ENCODE measurements at places on chromosomes 7 and 10. TPM values are rescaled to one million over a fixed set of nuclear protein-coding genes. Genes with fewer than 3 reads are reported as not detected.

DNA sequence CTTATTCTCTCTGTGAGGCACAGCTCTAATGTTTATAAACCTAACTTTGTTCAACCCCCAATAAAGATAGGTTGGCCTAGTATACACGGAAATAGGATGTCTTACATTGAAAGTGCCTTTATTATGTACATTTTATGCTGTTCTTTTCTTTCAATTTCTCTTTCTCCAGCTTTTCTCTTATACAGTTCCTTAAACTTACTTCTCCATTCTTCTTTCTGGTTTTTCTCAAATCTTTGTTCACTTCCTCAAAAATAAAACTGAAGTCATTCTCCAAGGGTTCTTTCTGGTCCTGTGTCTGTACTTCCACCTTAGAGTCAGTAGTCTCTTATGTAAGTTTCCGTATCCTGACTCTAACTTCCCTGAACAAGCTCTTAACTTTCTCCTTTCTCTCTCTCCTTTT lies 29.2 kb upstream of the NAMPT start:
- no peak for DNase-seq

GRCh38 chr10:70565556-70566514 lies 36.7 kb downstream of the PRF1 start:
- DNase-seq = no peak

GRCh38 chr10:24465891-24466818 lies 257.2 kb downstream of the KIAA1217 start:
- no peak for DNase-seq

- DNase-seq = no peak
Observed at GRCh38 chr7:150385302-150385723, 6.2 kb downstream of the ZNF775 start.

GRCh38 chr7:127650847-127651555 lies 993 bp upstream of the SND1 start:
- DNase-seq = peak; percentile 7

DNA sequence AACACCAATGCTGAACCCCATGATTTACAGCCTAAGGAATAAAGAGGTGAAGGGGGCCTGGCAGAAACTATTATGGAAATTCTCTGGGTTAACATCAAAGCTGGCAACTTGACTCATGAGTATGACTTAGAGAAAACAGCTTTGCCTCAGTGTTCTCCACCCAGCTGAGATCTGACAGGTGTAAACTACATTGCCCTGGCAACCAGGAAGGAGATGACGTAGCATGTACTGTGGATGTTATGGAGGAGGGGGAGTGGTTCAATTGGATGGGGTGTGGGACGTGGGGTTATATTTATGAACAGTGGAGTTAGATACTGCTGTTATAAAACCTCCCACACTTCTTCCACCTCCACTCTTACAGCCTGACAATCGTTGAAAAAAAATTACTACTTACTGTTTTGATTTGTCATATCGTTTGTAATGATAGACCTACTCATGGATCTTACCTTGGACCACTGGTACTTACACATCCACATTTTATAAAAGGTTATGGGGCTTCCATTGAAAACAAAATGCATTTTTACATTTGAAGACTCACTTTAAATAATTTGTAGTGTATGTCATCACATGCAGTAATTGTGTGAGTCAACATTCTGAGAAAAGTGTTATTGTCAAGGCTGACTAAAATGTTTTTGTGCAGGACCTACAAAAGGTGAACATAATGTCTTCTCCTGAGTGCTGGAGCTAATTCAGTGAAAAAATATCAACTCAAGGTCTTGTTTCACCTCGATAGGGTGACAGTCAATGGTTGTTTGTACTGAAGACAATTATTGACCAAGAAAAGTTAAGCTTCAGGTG lies 6.4 kb downstream of the OR2F1 start:
- no peak for DNase-seq

DNA sequence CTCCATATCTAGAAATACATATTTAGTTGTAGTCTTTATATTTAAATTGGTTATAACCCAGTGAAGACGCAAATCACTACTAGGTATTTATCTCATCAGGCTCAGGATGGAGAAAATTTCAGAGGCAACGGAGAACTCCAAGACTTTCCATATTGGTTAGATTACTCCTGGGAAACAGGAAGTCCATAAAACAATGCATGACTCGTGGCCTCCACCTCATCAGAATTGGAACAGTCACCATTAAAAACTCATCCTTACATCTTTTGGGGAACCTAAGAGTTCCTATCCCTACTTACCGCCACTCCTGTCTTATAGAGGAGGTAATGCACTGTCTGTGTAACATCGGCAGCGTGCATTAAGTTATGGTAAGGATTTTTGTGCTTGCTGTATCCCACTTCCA lies 177.6 kb downstream of the PPP1R17 start:
- DNase-seq = no peak

- no peak for DNase-seq
Observed at GRCh38 chr7:103626776-103627175, 180.8 kb upstream of the SLC26A5 start.

DNA sequence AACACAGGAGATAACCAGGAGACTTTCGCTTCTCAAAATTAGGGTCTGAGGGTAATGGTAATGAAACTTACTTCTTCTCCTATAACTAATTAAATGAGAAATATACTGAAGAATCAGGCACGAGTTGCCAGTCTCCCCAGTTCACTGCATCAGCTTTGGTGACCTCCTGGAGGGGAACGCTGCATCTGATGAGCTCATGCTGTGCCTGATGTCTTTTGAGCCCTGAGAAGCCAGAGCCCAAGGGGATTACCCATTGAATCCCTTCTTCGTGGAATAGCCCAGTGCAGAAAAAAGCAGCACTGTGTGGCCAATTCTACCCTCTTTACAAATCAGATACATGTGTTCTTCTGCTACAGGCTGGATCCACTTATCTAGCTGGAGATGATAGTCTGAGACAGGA lies 45.1 kb downstream of the CYP2C9 start:
- DNase-seq = no peak

Gene ENO4
- not detected for total RNA-seq

Gene ANKRD30A
- total RNA-seq = not detected

Gene NKX1-2
- not detected for total RNA-seq

Gene MKI67
- total RNA-seq = 0.34 TPM

Measured in naive thymus-derived CD8-positive, alpha-beta T cell (primary cell).